ENCODE measurements at places on chromosomes 7 and 10. TPM values are rescaled to one million over a fixed set of nuclear protein-coding genes. Genes with fewer than 3 reads are reported as not detected.

Gene CHST3
- total RNA-seq: 36.1 TPM

Gene EBLN1
- total RNA-seq: not detected

Gene FRG2B
- not detected for total RNA-seq

Gene OPALIN
- not detected for total RNA-seq

Gene KEL
- not detected for total RNA-seq

Gene SFMBT2
- total RNA-seq: 2.9 TPM

Gene PTTG1IP2
- total RNA-seq: not detected

Gene NACAD
- 2.5 TPM for total RNA-seq
